ENCODE measurements at places on chromosomes 12 and 14. TPM values are rescaled to one million over a fixed set of nuclear protein-coding genes. Genes with fewer than 3 reads are reported as not detected.

DNA sequence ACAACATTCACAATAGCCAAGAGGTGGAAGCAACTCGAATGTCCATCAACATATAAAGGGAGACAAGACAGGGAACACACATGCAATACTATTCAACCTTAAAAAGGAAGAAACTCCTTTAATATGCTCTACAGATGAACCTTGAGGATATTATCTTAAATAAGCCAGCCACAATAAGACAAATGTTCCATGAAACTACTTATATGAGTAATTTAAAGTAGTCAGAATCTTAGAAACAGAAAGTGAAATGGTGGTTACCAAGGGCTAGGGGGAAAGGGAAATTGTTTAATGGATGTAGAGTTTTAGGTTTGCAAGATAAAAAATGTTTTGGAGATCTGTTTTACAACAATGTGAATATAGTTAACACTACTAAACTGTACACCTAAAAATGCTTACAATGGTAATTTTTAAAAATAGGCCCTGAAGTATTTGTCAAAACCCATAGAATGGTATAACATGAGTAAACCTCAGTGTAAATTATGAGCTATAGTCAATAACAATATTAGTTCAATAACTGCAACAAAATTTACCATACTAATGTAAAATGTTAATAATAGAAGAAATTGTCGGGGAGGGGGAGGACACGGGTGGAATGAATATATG is 71.1 kb downstream of the EGLN3 start:
- H3K27ac ChIP-seq, result no peak overlapping the region
- H3K27me3 ChIP-seq, result no peaks in the 10 kb centered on the region
- H3K36me3 ChIP-seq, result peaks cover 3% of the 10 kb centered on the region
- peaks cover 3% of the 10 kb centered on the region for H3K4me1 ChIP-seq
- no peak overlapping the region for H3K4me3 ChIP-seq
- no peak for DNase-seq

GRCh38 chr14:102034301-102034700 is 52.5 kb downstream of the HSP90AA1 start:
- H3K4me3 ChIP-seq, result no peak overlapping the region
- H3K36me3 ChIP-seq, result peaks cover 64% of the 10 kb centered on the region
- H3K27ac ChIP-seq, result no peak overlapping the region

DNA sequence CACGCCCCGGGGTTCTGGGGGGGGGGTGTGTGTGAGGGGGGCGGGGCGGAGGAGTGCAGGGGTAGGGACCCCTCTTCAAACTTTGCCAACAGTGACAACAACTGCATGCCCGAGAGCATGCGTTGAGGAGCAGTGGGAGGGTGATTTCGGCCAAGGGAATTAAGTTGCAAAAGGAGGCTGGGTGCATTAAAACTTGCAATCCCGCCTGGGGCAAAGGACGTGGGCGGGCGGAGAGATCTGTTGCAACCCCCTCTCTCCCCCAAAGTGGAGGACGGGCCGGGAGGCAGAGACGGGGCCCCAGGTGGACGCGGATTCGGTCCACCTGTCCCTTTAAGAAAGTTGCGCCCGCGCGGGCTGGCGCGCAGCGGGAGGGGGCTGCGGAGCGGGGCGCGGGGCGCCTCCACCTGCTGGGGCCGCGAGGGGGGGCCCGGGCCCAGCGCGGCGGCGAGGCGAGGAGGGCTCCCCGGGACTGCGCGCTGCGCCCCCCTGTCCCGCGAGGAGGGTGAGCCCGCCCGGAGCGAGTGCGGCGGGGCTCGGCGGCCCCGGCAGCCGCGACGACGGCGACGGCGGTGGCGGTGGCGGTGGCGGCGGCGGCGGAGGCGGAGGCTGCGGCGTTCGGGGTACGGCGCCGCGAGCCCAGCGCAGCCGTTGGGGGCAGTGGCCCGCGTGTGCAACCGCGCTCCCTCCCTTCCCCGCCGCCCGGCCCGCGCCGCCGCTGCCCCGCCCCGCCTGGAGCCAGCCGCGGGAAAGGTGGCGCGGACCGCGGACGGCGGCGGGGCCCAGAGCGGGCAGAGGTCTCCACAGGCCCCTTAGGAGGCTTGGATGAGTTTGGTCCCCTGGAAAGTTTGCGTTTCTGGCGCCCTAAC is 530 bp upstream of the FOXN4 start:
- no peak for DNase-seq
- peaks cover 11% of the 10 kb centered on the region for H3K4me1 ChIP-seq
- peak overlapping the region; percentile 61 for H3K4me3 ChIP-seq
- H3K27ac ChIP-seq, result no peak overlapping the region

- no peaks in the 10 kb centered on the region for H3K4me1 ChIP-seq
- no peaks in the 10 kb centered on the region for H3K36me3 ChIP-seq
- H3K27me3 ChIP-seq, result no peaks in the 10 kb centered on the region
Observed at GRCh38 chr12:105736498-105736897, 402.3 kb downstream of the NUAK1 start.

- H3K4me1 ChIP-seq, result no peaks in the 10 kb centered on the region
- DNase-seq, result no peak
- H3K4me3 ChIP-seq, result no peak overlapping the region
- H3K27me3 ChIP-seq, result no peaks in the 10 kb centered on the region
Observed at GRCh38 chr14:28635387-28635786, 131.2 kb upstream of the FOXG1 start.

DNA sequence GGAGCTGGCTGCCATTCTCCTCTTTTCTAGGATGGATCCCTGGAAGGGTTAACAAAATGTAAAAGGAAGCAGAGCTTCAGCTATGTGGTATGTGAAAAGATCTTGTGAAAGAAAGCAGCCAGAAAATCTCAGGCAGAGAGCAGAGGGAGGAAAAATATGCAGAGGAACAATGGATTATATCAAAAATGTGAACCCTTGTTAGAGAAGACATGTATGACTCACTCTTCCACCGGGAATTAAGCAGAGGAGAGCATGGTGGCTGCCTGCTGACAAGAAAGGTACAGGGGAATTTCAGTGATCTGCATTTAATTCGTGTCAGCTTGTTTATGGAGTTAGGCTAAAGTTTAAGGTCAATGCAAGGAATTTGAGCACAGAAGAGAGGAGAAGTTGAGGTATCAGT is 46.3 kb downstream of the KCNA1 start:
- no peaks in the 10 kb centered on the region for H3K4me1 ChIP-seq
- peaks cover 53% of the 10 kb centered on the region for H3K27me3 ChIP-seq
- no peaks in the 10 kb centered on the region for H3K36me3 ChIP-seq
- H3K27ac ChIP-seq, result no peak overlapping the region
- H3K4me3 ChIP-seq, result no peak overlapping the region

DNA sequence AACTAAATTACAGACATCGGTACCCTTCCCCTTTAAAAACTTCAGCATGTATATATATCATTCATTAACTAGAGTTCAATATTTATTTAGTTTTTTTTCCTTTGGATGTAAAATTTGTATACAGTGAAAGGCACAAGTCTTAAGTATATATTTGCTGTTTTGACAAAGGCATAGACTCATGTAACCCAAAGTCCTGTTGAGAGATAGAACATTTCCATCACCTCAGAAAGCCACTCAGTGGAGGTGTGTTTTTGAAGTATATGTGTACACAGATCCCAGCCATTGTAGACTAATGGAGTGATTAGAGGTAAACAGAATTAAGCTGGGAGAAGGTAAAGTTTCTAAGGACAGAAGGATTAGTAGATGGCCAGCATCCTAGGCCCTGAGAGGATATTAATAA is 15.4 kb downstream of the RDH12 start:
- peaks cover 24% of the 10 kb centered on the region for H3K27me3 ChIP-seq
- H3K27ac ChIP-seq, result no peak overlapping the region
- peaks cover 1% of the 10 kb centered on the region for H3K36me3 ChIP-seq
- H3K4me1 ChIP-seq, result peaks cover 11% of the 10 kb centered on the region
- no peak for DNase-seq

The COX8C gene
- total RNA-seq, result not detected

The CFAP73 gene
- not detected for total RNA-seq

The HNF1A gene
- not detected for total RNA-seq

Measured in activated CD8-positive, alpha-beta memory T cell treated with anti-CD3 and anti-CD28 coated beads, Interleukin-2, amount 10 ng/mL, durations not matched to agents 7 days and 5 days (primary cell).